NCI-H146 (cell line): ENCODE measurements at places on chromosomes 16 and 17.
A peak's percentile ranks its signal among the peaks of the same experiment; 100 is the strongest.

DNA sequence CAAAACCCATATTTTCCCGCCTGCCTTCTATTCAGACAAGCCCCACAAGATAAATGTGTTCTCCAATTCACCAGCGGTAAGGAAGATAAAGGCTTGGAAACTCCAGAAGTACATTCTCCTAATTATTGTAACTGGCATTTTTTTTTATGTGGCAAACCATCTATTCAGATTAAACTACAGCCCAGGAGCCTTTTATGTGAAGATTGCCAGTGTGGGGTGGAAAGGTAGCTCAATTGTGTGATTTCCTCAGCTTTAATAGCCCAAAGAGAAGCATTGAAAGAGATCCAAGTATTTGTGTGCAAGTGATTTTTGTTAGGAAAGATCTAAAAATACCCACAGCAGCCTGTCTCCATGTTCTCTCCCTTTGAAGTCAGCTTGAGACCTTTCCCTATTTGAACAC lies 451.4 kb upstream of the CCL2 start:
- no peak for DNase-seq

GRCh38 chr16:67248401-67249177 lies at the start of gene SLC9A5:
SLC9A5 (plus strand) TSS chr16:67248979; CDS start chr16:67249015, 36 bp downstream.
- peak; percentile 37 for DNase-seq

DNA sequence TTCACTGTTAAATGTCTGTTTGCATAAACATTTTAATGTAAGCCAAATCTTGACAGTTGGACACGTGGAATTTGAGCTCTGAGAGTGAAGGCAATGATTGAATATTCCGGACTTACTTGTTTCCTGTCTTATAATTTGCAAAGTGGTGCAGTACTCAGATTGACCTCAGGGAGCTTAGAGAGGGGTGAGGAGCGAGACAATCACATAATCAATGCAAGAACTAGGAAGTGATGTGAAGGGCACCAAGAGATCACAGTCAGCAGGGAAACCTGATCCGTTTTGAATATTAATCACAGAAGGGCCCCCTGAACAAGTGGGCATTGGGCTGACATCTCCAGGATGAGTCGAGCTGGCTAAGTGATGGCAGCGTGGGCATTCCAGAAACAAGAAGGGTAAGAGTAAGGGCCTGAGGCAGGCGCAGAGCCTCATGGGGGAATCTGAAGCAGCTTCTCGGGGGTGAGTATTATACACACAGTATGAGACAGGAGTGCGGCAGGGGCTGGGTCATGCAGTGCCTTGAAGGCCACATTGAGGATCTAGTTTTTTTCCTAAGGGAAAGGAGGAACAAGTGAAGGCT lies 26.1 kb downstream of the TEX2 start:
- DNase-seq, result peak; percentile 18

DNA sequence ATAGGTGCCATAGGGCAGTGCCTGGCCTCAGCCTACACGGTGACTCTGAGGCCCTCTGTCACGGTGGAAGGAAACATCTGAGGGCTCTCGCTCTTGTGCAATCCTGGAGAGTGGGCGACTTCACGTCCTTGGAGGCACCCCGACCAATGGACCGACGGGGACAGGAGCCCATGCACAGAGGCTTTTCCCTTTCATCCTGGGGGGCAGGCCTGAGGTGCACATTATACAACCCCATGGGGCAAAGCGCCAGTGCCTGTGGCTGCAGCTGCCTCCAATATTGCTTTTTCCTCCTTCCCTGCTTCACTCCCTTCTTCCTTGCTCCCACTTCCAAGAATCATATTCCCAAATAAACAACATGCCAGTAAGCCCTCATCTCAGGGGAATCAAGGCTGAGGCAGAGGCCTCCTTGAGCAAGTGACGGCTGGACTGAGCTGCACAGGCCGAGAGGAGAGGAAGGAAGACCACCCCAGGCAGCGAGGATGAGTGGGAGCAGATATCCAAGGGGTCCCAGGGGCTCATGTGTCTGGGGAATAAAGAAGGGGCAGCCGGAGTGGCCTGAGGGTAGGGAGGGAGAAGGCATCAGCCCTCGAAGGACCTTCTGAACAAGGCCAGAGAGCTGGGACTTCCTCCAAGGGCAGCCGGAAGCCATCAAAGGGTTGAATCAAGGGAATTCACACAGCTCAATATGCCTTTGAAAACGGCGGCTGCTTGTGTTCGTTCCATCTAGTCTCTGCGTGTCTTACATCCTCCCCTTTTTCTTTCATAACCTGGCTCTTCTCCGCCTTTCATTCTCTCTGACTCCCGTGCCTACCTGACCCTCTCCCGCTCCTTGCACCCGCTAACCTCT lies 42.6 kb upstream of the RPL38 start:
- DNase-seq, result no peak

GRCh38 chr17:62587554-62587953 lies 39.9 kb upstream of the MRC2 start:
- no peak for DNase-seq

DNA sequence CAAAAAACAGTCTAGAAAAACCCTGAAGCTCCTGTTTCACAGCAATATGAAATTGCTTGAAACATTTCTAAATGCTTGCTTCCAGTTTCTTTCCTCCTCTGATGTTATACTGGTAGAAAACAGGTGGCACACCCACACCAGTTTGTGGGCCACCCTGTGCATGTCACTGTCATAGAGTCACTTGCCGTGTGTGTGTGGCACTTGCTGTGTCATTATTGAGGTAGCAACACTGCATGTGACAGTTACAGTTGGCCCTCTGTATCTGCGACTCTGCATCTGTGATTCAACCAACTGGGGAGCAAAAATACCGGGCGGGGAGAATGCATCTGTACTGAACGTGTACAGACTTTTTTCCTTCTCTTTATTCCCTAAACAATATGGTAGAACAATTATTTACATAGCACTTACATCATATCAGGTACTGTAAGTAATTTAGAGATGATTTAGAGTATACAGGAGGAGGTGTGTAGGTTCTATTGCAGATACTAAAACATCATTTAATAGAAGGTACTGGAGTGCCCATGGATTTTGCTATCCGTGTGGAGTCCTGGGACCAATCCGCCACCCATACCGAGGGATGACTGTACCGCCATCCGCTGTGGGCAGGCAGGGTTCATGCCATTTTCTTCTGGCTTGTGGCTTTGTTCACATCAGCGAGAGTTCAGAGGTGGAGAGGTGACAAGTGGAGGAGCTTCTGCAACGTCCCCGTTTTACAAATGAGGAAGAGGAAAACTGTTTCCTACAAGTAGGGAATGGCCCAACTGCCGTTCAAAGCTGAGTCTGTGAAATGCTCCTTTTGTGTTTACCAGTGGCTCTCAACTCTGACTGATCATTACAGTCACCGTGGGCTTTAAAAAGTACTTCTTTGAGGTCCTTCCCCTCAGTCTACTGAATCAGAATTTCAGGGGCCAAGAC lies 373.7 kb downstream of the SNX29 start:
- DNase-seq, result no peak

DNA sequence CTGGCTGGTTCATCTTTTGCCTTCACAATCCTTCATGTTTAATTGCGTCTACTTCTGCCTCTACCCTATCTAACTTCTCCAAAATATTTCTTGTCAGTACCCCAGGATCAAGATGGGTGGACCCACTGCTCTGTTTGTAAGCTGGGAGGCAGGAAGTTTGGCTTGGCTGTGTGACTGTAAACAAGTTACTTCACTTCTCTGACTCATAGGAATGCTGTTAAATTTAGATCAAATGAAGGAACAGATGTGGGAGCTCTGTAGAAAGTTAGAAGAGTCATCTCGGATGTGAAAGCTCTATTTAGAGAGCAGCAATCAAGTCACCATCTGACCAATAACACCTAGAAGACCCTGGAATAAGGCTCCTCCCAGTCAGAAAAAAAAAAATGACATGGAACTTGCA lies 55.2 kb upstream of the MRTFB start:
- DNase-seq, result no peak

DNA sequence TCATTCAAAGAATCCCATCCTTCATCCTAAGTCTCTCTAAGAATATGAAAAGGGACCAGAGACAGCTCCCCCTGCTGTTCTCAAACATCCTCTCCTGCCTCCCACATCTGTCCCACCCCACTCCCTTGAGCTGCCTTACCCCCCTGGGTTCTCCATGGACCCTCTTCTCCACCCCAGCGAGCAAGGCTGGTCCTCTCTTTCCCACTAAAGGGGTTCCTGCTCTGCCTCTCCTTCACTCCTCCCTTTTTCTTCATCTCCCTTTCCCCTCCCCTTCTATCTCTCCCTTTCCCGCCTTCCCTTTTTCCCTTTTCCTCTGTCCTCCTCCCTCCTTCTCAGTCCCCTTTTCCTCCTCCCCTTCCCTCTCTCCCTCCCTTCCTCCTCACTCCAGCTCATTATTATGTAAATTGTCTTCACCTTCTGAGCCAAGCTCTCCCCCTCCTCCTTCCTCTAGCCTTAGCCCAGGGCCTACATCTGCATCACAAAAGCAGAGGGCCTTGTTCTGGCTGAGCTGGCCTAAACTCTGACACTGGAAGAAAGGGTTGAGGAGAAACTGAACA lies 90.0 kb downstream of the GNAO1 start:
- DNase-seq, result peak; percentile 56

- no peak for DNase-seq
These were observed 4.2 kb downstream of the CDK3 start for GRCh38 chr17:76004750-76005262.

DNA sequence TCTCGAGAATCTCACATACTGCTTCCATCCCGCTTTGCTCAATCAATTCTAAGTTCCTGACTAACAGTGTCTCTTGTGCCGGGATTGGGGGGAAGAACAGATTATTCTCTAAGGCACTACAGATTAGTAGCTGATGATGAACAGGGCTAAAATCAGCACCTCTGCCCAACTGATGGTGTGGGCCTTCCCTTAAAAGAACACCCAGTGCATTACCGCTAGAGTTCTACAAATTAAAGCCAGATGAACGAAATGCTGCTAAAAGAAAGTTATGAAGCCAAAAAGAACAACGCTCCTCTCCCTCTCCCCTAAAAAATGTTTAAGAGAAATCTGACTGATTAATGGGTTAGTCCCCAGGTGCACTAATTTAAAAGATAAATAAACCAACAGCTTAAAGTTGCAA lies 4.4 kb downstream of the CDC27 start:
- DNase-seq, result no peak

DNA sequence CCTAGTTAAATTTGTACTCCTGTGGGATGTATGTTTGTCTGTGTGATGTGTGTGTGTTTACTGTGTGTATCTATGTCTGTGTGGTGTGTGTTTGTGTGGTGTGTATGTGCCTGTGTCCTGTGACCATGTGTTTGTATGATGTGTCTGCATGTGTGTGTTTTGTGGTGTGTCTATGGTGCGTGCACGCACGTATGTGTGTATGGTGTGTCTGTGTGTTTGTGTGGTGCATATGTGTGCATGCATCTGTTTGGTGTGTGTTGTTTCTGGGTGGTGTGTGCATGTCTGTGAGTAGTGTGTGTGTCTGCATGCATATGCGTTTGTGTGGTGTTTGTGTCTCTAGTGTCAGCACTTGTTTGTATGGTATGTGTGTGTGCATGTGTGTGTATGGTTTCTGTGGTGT lies 174.2 kb upstream of the RBFOX1 start:
- DNase-seq, result no peak

DNA sequence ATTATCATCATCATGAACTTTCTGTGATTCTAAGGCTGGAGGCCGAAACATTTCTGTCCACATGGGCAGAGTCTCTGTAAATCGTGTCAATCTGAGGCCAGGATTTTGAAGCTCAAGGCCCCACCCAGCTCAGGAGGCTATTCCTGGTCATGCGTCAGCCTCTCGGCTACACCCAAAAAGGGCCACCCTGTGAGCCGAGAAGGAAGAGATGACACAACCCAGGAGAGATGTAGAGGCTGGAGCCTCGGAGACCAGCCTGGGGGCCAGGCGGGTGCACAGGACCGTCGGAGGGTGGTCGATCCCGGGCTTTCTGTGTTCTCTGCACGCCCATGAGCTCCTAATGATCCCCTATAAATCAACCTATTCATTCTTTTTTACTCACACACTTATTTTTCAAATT lies 1.1 kb upstream of the CACNG1 start:
- peak; percentile 66 for DNase-seq

DNA sequence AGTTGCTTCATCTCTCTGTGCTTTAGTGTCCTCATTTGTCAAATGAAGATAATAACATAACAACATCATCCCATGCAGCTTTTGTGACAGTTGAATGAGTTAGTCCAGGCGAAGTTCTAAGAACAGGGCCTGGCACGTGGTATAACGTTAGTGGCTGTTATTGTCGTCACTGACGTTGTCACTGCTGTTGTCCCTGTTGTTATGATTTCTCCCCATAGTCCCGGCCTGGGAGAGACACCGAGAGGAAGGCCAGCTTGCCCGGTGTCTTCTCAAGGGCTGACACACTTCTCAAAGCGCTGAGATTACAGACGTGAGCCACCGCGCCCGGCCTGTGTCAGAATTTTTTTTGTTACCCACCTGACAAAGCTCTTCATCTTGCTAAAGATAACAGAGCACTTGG lies 29.9 kb downstream of the ABR start:
- DNase-seq, result no peak

- DNase-seq, result no peak
These were observed 3.2 kb downstream of the ZC3H7A start for GRCh38 chr16:11793840-11794239.

DNA sequence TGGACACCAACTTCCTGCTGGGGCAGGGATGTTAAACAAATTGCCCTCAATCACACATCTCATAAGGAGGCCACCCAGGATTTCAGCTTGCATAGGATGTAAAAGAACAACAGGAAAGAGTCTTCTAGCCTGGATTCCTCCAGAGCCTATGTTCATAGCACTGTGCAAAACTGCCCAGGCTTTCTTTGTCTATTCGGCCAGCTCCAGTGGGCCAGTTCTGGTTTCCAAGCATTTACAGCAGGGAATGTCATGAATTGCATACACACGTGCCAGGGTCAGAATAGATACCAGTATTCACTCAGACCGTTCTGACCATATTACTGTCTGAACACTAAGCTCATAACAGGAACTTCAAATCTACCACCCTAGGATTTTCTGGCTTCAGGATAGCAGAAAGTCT lies 273.2 kb downstream of the CDH8 start:
- DNase-seq, result no peak

DNA sequence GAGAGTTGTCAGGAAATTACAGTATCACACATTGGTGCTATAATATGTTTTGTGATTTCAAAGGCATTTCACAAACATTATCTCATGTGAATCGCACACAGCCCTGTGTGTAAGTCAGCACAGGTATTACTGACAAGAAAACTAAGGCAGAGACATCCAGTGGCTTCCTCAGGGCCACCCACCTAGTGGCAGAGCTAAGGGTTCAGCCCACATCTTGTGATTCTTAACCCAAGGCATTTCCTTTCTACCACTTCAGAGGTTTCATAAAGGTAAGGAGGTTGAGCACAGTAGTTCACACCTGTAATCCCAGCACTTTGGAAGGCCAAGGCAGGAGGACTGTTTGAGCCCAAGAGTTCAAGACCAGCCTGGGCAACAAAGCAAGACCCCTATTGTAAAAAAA lies 58.2 kb downstream of the STX8 start:
- DNase-seq, result no peak

- DNase-seq, result no peak
These were observed 2.9 kb downstream of the KRTAP9-7 start for GRCh38 chr17:41278176-41278955.

- DNase-seq, result no peak
These were observed 60.2 kb downstream of the RAI1 start for GRCh38 chr17:17741349-17742023.
